ENCODE measurements at places on chromosomes 1 and 21.

DNA sequence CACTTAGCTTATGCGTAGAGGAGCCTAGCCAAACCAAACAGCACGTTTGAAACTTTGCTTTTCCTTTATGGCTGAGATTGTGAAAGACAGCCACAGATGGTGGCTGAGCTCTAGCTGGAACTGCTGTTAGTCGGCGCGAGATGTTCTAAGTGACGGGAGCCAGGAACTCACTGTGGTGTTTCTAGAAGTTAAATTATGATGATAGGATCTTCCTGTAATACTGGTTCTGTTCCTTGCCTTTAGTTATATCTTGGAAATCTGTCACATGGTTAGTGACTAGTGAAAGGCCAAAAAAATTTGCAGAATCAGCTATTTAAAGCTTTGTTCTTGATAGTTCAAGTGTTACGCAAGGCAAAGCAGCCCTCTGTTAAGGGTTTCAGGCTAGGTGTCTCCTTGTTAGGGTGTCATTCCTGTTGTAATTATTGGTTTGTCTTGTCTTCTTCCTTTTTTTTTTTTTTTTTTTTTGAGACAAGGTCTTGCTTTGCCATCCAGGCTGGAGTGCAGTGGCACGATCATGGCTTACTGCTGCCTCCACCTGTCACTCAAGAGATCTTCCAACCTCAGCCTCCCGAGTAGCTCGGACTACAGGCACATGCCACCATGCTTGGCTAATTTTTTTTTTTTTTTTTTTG lies 22.6 kb downstream of the AK4 start:
- DNase-seq = no peak

- DNase-seq = no peak
Measured at GRCh38 chr1:19333587-19334354, 21.6 kb downstream of the SLC66A1 start.

DNA sequence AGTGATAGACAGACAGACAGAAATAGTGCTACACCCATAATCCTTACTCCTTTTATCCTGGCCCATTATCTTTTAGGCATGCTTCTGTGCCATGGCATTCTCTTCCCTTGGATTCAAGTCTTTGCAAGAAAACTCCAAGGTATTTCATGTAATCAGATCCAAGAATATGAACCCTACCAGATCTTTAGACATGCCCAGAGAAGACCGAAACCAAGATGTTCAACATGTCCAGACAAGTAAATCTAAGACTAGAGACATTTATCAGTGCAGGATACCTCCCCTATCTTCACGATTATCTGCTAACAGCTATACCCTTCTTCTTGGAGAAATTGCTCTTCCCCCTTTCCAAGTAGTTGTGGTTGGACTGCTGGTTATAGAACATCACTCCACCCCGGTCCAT lies 11.8 kb upstream of the C1orf141 start:
- no peak for DNase-seq

DNA sequence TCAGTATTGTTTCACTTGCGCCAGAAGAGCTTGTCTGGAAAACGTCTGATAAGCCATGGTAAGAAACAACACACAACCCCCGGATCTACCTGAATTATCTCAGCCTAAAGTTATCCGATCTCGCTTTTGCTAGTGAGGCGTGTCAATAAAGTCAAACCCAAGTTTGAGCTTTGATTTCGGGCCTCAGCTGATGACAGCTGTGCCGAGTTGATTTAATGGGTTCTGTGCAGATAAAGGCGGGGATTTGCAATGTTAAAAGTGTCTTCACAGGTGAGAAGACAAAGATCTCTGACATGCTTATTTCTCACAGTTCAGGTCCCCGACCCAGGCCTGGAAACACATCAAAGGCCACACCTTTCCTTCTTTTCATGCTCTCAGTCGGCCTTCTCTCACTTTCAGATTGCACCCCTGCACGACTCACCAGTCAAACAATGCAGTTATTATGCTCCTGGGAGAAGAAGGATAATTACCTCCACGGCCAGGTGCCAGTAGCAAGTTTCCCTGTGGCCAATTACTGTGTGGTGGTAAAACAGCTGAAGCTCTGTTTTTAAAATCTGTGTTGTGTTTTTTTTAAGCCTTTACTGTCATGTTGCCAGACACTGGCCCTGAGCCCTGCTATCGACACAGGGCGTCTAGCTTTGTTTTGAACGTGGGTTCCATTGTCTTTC lies 245.3 kb upstream of the RUNX1 start:
- no peak for DNase-seq

DNA sequence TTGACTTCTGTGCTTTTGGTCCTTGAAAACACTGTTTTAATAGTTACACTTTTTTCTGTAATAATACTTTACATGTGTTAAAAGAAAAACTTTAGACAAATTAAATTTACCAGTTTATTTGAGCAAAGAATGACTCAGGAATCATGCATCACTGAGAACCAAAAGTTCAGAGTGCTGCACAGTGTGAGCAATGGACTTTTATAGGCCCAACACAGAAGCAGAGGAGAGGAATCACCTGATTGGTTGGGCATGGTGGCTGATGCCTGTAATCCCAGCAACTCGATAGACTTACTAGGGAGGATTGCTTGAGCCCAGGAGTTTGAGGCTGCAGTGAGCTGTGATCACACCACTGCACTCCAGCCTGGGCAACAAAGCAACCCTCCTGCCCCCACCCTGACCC lies 29.3 kb downstream of the ZNF648 start:
- DNase-seq = no peak

DNA sequence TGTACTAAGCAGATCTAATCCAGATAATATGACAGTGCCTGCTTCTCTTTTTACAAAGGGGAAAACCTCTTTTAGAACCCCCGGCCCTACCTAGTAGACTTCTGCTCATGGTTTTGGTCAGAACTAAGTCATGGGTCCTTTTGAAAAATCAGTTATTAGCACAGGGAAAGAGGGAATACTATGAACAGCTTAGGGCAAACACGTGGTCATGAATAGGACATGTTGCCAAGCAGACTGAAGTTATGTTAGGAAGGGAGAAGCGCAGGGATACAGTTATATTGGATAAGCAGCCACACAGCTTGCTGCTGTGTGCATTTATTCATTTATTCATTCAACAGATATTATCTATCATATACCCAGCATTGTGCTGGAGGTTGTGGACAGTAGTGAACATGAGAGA lies 25.3 kb upstream of the IGSF3 start:
- no peak for DNase-seq

DNA sequence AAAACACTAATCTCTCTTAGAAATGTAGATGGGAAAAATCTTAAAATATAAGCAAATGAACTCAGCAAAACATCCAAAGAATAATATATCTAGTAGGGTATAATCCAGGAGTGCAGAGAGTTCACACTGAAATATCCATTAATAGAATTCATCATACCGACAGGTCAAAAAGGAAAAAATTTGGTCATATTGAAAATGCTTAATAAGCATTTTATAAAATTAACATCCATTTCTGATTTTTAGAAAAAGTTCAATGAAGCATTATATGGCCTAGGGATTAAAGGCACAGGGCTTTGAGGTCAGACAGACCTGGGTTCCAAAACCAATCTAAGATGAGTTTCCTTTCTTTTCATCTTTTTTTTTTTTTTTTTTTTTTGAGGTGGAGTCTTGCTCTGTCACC lies 16.4 kb downstream of the EPHA10 start:
- no peak for DNase-seq

DNA sequence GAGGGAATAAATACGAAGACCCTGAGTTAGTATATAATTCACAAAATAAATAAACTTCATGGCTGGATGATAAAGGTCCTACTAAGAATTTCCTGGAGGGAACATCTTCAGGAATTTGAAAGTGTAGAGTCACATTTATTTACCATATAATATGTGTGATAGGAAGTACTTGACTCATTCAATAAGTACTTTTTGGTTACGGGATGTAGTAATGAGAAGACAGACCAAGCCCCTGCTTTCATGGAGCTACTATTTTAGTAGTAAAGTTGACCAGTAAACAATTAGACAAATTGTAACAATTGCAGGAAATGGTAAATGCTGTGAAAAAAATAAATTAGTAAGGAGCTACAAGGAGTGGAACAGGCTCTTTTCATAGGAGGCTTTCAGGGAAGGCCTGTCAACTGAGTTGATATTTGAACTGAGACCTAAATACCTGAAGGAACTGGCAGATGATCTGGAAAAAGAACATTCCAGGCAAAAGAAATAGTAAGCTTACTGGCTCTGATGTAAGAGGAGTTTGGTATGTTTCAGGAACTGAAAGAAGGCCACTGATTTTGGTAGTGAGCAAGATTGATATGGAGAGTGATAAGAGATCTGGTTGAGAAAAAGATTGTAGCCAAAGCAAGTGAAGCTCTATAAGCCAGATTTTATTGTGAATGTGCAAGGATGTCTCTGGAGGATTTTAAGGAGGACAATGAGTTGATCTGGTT lies 36.2 kb downstream of the CAMSAP2 start:
- no peak for DNase-seq

DNA sequence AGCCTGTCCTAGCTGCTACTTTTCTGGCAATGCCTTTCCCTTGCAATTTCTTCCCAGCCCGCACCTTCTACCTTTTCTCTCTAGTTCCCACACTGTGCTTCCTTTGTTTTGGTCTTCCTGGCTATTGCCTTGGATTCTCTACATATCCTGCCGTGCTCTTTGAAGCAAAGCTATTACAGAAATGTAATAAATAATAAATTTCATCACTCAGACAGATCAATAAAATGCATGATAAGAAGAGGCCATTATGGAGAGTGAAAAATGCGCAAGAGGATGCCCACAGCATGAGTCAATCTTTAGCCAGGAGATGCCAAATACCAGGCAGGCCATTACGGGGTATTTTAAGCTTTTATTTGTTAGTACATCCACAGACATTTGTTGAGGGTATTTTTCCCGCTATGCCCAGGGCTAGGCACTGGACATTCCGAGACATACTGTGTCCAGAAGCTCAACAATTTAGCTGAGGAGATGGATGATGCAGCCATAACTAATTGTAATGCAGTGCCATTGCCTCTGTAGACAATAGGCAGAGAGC lies 163.6 kb downstream of the ST6GALNAC3 start:
- no peak for DNase-seq

DNA sequence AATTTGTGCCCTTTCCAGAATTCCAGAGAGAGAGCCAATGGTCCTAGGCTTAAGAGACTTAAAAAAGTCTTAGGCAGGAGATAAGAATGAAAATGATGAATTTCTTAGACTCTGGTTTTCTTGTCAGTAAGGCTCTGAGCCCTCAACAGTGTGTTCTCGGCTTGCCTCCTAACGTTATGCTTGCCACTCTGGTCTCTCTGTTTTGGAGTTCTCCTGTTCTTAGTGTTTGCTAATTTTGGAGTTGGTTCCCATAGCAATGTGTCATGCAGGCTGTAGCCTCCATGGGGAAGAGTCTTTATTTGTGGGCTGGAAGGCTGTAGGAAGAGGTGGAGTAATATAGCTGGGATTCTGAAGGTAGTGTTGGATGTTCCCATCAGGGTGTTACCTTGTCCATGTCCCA lies 19.9 kb downstream of the TBX19 start:
- DNase-seq = no peak

DNA sequence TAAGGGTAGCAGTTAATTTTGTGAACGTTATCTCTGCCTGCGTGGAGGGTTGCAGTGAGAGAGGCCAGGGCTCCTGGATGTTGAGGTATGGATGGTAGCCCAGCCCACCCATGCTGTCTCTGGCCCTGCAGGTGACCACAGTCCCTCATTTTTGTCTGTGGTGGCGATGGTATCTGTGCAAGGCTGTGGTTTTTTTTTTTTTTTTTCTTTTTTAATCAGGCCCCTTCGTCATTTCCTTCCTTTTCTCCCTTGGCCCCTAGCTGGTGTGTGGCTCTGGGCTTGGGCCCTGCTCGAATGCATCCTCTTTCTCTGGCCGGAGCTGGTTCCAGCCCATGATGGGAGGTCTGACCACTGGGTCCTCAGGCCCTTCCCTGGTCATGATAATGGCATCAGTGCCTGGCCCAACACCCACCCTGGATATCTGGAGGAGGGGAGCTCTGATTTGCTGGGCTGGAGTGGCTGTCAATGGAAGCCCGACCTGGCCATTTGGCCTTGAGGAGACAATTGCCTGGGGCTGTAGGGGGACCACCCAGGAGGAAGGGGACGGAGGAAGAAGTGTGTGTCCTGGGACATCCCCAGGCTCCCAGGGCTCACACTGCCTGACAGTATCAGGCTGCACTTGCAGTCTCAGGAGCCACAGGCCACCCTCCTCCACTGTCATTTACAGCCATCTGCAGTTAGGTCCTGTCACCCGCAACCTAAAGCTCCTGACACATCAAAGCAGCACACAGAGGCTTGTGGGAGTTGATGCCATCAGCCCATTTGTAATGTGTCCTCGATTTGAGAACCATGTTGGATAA lies 8.1 kb upstream of the RNF187 start:
- DNase-seq = no peak

- no peak for DNase-seq
Measured at GRCh38 chr1:61682891-61683290, 42.0 kb downstream of the TM2D1 start.

- no peak for DNase-seq
Measured at GRCh38 chr1:224502459-224503160, 68.0 kb upstream of the WDR26 start.

- no peak for DNase-seq
Measured at GRCh38 chr1:153384958-153385580, 5.8 kb downstream of the S100A8 start.

Data from stimulated activated CD8-positive, alpha-beta memory T cell treated with anti-CD3 and anti-CD28 coated beads, Interleukin-12 subunit alpha, Interleukin-12 subunit beta, amount 100 ng/mL, for 4 hours (primary cell).